ENCODE measurements at places on chromosomes 6 and 20.

DNA sequence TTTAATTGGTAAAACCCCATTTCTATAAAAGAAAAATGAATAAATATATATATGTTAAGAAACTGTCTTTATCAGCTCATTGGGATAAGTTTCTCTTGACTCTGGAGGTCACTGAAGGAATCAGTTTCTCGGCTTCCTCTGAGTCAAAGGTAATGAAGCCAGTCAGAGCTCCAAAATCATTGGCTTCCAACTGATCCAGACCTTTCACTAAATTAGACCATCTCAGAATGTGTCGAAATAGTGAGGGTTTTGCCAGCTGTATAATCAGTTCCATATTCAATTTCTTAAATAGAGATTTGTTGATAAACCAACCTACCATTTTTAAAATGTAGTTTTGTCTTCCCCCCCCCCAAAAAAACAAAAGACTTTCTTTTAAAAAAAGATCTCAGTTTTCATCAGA lies 60.5 kb upstream of the SRSF6 start:
- DNase-seq = no peak

GRCh38 chr20:33154252-33154651 lies 13.7 kb upstream of the BPIFA2 start:
- DNase-seq = no peak

DNA sequence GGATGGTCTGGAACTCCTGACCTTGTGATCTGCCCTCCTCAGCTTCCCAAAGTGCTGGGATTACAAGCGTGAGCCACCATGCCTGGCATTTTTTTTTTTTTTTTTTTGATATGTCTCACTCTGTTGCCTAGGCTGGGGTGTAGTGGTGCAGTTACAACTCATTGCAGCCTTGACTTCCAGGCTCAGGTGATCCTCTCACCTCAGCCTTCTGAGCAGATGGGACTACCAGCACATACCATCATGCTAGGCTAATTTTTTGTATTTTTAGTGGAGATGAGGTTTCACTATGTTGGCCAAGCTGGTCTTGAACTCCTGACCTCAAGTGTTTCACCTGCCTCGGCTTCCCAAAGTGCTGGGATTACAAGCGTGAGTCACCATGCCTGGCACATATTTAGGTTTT lies 34.3 kb downstream of the PHF20 start:
- no peak for DNase-seq

DNA sequence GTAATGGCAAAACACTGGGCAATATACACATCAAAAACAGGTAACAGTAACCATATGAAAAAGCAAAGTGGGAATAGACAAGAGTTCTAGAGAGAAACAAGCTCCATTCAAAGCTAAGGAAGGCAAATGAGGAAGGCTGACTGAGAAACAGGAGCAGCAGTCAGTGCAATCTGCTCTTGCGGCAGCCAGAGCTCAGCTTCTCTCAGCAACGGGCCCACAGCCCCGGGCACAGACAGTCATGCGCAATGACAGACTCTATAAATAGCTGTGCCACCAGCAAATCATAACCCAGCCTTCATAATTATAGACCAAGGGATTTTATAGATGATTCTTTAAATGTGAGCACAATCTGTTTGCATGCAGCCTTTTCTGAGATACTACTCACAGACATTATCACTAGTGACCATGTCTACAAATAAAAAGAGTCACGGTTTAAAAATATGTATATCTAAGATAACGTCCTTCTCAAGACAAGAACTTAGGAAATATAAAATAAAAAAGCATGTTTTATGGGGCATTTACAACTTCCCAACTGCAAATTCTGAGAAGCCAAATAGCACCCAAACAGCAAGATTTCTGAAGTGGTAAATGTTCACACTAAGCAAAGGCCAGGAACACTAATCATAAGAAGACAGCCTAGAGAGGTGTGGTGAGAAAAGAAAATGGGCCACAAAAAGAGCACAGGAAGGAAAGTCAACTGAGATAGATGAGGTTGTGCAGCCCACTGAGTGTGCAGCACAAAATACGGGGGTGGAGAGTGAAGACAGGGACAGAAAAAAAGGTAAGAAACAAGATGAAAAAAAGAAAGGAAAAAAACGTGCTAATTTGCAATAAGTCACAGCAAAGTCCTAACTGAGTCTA lies 39.9 kb upstream of the BEND6 start:
- DNase-seq = no peak

GRCh38 chr20:34437330-34437986 lies 74.4 kb downstream of the ITCH start:
- no peak for DNase-seq

DNA sequence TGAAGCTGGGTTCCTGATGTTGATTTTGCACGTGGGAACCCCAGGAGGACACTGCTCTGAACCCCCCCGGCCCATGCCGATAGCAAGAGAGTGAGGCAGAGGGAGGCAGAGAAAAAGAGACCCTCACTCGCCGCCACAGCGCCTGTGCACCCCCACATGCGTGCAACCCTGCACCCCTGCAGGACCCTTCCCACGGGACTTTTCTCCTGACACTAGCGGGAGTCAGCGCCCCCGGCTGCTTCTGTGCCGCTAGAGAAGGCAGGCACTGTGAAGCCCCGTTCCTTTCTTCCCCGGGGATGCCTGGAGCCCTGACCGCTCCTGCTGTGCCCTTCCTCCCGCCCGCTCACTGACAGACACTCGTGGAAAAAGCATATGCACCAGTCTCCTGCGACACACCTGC lies 67.4 kb downstream of the GMPR start:
- no peak for DNase-seq

DNA sequence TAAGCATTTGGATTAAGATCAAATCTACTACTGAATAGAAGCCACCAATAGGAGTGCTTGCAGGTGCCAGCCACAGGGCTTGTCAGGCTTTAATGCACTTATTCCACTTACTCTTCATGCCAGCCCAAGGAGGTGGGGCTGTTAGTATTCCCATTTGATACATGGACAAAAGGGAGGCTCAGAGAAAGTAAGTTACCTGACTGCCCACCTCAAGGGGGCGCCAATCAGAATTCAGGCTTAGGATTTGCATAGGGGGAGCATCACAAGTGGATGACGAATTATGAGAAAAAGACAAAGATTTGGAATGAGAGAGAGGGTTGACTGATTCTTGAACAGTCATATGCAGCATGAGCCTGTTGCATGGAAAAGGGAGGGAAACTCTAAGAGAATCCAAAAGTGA lies 188.4 kb upstream of the TSHZ2 start:
- no peak for DNase-seq

- DNase-seq = no peak
Measured at GRCh38 chr20:47285189-47285588, 71.3 kb downstream of the ZMYND8 start.

DNA sequence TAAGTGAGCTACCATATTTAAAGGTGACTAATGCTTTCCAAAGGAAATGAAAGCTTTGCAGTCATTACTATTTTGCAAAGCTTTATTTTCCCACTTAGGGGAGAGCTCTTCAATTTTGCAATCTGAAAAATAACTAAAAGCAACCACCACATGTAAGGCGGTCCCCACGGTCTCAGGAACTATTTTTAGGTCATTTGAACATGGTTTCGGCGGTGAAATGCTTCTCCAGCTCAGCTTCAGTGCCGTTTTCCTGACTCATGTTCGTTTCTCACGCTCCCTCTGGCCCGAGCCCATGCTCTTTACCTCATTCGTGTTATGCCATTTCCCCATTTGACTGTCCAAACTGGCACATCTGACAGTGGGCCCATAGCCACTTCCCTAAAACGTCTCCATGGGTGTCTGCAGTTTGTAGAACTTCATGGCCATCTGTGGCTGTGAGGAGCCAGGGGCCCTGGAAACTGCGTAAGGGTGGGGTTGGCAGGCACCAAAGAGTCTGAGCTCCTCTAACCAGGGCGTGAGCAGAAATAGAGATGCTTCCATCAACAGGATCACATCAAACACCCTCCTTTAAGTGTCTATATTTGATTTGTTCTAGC lies 46.5 kb downstream of the ADTRP start:
- no peak for DNase-seq

DNA sequence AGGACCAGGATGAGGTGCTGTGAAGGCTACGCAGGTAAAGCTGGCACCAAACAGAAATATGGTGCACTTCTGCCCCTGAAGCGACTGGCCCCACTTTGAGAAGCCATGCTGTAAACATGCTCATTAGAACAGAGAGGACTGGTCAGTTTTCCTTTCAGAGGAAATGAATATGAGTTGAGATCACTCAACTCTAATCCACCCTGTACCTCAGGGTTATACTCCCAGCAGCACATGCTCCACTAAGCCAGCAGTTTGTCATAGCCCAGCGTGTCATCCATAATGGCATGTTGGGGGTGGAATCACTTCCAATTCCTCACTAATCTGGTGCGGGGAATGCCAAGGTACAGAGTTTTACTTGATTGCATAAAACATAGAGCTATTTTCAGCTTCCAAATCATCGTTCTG lies 98.1 kb downstream of the HIVEP2 start:
- DNase-seq = peak; percentile 95

GRCh38 chr20:47859278-47859677 lies 74.0 kb upstream of the SULF2 start:
- DNase-seq = no peak

DNA sequence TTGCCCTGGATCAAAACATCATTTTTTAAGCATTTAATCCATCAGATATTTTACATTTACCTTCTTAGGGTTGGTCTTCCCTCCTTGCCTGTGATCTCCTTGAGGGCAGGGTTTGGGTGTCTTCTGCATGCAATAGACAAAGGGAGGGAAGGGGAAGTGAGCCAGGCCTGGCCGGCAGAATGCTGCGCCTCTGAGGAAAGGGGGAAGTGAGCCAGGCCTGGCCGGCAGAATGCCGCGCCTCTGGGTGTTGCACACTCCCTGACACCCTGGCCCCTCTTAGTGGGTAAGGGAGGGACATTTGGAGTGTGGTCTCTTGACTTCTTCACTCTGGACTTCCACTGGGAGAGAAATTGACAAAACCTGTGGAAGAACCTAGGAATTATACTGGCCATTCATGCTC lies 12.4 kb downstream of the PSMF1 start:
- no peak for DNase-seq

DNA sequence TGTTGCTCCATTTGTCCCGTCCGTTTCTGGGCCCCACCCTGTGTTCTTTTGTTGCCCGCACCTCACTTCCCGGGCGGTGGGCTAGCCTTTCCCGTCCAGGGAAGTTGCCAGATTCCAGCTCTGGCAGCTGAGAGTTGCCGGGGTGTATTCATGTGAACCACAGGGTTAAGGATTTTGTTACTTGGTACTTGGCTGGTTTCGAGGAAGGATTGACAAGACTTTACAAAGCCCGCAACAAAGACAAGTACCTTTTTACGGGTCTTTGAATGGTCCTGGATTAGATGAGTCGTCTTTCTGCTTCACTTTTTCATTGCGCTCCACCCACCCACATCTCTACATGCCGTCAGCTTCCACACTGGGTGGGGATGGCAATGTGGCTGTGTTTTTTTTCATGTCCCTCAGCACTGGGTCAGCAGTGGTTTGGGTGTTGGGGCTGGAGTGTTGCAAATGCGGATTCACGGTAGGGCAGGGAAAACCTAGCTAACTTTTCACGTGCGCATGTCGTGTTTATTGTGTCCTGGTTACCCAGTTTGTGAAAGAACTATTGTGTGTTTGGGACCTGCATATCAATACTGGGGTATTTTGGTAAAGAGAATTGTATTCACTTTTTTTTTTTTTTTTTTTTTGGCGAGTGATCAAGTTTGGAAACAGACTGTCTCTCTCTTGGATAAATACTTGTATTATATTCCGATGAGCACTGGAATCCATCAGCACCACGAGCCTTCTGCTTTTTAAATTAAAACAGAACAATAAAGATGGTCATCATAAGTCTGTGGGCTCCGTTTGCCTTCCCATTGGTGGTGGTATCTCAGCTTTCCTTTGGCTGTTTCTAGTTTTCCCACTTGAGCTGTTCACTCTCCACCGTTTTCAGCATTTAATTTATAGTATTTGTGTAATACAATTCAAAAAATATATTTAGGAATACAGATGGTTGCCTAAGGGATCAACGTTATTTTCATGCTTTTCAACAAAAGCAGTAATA lies 1.2 kb downstream of the DUSP22 start:
- no peak for DNase-seq

DNA sequence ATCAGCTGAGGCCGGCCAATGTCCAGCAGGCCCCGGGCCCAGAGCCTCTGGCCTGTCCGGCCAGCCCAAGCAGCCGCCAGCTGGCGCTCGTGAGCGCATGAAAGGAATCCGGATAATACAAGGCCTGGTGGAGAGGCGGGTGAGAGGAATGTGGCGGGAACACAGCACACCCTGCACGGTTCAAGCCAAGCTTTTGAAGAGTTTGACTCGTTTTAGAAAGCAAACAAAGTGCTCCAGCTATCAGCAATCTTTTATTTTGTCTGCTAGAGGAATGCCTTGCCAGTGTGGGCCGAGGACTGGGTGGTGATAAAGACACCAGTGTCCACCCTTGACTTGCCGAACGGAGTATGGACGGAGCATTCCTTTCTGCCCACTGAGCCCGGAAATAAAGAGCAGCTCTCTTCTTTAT lies 9.3 kb upstream of the NEDD9 start:
- no peak for DNase-seq

DNA sequence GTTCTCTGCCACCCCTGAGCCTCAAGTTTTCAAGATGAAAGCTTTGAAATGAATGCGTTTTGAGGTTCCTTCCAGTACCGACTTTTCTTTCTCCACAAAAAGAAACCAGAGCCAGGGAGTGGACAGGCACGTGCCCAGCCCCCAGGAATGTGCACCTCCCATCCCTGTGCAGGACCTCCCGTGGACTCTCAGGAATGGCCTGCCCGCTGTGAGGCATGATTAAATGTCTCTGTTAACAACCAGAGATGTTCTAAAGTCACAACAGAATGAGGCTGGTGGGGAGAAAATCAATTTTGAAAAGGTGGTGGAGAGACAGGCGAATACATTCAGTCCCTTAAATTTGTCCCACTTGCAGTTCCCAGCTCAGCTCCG lies 1.5 kb downstream of the TGM3 start:
- DNase-seq = no peak

GRCh38 chr20:8389381-8390036 lies 257.4 kb downstream of the PLCB1 start:
- DNase-seq = no peak

DNA sequence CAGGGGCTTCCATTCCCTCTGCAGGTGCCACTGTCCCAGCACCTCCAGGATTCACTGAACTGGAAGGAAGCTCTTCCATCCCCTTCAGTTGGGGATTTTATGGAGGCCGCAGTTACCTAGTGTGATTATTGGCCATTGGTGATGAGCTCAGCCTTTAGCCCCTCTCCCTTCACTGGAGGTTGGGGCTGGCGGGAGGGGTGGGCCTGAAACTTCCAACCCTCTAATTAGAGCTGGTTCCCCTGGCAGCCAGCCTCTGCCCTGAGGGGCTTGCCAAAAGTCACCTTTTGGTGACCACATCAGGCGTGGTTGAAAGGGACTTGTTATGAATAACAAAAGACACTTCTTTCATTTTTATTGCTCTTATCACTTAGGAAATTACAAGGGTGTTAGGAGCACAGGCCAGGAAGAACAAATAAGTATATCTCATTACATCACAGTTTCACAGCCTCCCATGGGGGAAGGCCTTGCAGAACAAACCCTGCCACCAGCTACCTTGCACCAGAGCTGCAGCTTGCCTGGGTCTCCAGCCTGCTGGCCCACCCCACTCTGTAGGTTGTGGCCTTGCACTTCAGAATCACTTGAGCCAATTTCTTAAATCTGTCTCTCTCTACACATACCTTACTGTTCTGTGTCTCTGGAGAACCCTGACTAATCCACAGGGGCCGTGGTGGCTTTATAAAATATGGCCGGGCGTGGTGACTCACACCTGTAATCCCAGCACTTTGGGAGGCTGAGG lies 5.0 kb downstream of the PYGB start:
- DNase-seq = no peak

Data from RCC 7860 (cell line).